ENCODE measurements at places on chromosomes 3 and 15.

DNA sequence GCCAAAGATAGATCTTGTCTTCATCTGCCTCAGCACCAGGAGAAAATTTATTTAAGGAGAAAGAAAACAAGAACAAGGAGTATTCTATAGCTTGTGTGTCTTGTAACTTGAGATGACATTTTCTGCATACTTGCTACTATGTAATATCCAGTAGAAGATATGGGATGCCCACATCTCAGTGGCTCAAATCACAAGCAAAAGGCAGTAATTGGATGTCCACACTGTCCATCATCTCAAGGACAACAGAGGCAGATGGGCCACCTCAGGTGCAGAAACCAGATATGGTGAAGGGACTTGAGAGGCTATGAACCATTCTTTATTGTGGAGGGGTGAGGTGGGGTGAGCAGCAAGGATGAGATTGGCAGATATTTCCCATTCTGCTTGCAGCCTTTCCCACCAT is 309.0 kb downstream of the GBE1 start:
- DNase-seq: peak; percentile 74

DNA sequence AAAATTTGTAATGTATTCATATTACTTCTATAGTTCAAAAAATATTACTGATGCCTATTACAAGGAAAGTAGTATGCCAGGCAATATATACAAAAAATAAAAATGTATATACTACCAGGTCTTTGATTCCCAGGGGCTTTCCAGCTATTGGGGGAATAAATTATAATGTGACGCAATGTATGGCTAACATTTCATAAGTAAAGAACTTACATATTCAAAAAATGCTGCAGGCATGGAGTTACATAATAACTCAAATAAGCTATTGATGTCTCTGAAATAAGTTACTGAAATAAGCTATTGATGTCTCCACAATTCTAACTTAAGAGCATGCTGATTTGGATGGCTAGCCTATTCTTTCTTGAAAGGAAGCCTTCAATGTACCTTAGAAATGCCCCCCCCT is 30.2 kb downstream of the MCCC1 start:
- DNase-seq: no peak

GRCh38 chr15:54803134-54803808 is 393.5 kb downstream of the RSL24D1 start:
- DNase-seq: peak; percentile 74

- DNase-seq: no peak
These were observed 259.9 kb upstream of the ATP11B start for GRCh38 chr3:182533394-182533793.

- no peak for DNase-seq
These were observed 97.2 kb downstream of the SEMA5B start for GRCh38 chr3:122930063-122930997.

GRCh38 chr3:187640569-187641059 is 29.6 kb downstream of the SST start:
- no peak for DNase-seq

DNA sequence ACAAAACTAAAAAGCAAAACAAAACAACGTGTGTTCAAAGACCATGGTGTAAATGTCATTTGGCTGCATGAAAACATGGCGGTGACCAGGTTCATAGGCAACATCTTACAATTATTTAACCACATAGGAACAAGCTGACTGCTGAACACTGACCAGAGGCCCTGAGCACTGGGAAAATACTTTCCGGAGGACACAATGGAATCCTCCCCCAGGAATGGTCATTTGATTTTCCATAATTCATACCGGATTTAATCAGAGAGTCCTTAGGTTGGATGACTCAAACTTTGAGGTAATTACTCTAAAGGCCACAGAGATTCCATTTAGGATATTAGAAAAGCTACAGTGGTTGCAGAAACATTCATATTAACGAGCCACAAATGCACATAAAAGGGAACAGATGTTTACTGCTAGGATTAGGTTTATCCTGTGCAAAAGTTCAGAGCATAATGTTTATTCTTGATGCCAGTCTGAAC is 254.7 kb downstream of the NR1D2 start:
- DNase-seq: peak; percentile 33

DNA sequence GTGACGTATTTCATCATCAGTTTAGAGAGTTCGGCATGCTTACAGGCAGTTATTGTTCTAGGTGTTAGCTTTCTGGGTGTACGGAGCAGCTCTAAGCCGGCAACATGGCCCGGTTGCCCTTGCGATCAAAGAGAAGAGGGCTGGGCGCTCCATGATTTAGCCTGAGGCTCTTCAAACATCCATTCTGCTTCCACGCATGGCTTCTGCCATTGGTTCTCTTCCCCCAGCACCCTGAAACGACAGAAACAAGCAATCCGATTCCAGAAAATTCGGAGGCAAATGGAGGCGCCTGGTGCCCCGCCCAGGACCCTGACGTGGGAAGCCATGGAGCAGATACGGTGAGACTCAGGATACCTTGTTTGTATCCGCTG is 574 bp downstream of the NGRN start:
- DNase-seq: peak; percentile 39

DNA sequence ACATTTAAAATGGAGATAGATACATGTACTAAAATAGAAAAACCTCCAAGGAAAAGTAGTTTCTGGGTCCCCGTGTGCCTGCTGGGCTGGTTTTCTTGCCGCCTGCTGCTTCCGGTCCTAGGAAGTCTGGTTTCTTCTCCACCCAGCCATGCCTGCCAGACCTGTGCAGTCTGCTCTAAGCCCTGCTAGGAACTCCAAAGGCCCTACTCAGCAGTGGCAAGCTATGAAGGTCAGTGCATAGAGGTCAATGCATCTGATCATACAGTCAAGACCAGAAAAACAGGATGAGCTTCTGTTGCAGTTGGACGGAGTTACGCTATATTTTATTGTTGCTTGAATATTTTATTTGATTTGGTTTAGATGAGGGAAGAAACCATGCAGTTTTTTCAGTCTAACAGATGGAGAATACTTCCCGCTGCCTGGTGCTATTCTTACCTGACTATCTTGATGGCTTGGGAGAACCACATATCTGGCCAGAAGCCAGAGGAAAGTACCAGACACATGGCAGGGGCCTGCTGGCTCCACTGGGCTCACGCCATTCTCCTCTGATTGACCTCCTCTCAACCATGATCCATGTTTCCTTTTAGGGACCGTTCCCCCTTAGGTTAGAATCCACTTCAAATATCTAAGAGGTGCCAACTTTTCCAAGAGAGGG is 226.8 kb upstream of the ST8SIA2 start:
- no peak for DNase-seq

GRCh38 chr15:98668566-98669308 is 20.4 kb downstream of the IGF1R start:
- peak; percentile 58 for DNase-seq

DNA sequence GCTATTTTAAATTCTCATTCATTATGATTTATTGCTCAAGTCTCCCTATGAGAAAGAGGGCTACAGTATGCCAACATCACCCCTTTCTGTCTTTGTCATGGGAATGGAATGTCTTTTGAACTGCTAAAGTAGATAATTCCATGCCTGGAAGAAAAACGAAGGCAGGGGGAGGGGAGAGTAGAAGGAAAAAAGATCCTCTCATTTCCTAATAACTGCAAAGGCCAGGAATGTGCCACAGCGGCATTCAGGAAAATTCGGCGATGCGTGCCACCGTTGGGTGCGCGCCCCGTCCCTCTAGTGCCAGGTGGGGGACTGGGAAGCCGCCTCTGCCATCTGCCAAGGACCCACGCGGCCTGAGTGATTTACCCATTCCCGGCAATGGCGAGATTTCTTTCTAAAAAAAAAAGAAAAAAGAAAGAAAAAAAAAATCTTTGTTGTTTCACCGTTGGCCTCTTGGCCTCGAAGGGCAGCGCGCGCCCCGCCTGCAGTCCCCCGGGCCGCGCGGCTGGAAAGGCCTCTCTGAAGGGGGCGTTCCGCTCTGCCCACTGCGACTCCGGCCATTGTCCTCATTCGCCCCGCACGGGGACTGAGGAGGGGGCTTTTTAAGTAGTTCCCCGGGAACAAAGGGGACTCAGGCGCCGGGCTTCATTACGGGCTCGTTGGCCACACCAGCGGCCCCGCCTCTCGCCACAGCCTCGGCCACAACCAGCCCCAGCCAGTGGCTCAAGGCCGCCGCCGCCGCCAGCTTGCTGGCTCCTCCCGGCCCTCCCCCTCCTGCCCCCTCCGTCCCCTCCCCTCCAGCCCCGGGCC is 54.5 kb downstream of the CPN2 start:
- DNase-seq: peak; percentile 86

GRCh38 chr15:22973286-22973685 is 6.9 kb downstream of the CYFIP1 start:
- DNase-seq: no peak

- DNase-seq: no peak
These were observed 22.0 kb upstream of the ZCWPW2 start for GRCh38 chr3:28326458-28326926.

DNA sequence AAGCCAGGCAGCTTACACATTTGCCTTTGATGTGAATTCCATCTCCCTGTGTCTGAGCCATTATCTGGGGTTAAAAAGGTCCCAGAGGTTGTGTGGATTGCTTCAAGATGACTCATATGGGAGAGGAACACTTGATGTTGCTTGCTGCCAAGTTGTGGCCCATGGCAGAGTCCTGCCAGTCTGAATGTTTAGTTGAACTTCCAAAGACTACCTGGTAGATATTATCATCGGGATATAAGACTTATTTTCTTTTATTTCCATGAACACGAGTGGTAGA is 85.6 kb downstream of the TJP1 start:
- DNase-seq: peak; percentile 56

- DNase-seq: no peak
These were observed 171.1 kb downstream of the RAB11A start for GRCh38 chr15:66040211-66040892.

DNA sequence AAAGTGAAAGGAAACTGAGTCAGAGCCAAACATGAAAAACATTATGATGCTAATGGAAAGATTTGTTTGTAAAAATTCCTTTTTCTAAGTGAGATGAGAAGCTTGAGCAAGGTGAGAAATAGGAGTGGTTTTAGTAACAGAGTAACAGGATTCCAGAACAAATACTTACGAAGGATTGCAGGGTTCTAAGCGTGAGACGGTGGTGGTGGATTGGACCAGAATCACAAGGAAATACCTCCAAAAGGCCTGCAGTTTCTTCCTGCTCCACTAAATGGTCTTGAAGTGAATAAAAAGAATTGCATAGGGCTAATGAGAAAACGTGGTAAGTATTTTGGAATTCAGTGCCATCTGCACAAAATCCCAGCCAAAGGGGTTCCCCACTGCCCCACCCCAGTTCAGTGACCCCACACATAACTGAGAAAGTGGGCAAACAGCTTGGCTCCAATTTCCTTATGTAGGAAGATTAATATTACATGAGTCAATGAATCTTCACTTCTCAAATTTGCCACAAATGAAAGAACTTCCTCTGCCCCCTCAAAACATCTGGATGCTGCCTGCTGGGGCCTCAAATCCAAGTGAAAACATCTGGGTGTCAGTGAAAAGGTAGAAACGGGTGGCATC is 283.8 kb upstream of the NR2F2 start:
- DNase-seq: peak; percentile 36

DNA sequence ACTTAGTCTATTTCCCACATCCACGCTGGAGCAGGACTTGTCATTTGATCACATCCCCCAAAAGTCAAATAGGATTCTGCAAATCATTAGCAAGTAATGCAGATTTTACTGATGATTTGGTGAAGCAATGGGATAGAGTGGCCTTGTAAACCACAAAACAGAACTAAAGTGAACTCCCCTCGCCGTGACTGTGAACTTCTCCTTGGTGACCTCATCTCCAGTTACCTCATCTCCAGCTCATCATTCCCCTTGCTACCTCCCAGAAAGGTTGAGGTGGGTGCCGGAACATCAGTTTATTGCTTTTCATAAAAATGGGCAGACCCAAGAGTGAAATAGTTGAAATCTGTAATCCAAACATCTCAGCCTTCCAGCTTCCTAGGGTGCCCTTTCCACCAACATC is 36.7 kb upstream of the ADPGK start:
- DNase-seq: no peak

- peak; percentile 43 for DNase-seq
These were observed 11.6 kb downstream of the TAMM41 start for GRCh38 chr3:11835028-11835639.

GRCh38 chr3:177460047-177460446 is 262.8 kb upstream of the TBL1XR1 start:
- no peak for DNase-seq

- no peak for DNase-seq
These were observed 130.6 kb downstream of the RPL22L1 start for GRCh38 chr3:170739410-170739809.

DNA sequence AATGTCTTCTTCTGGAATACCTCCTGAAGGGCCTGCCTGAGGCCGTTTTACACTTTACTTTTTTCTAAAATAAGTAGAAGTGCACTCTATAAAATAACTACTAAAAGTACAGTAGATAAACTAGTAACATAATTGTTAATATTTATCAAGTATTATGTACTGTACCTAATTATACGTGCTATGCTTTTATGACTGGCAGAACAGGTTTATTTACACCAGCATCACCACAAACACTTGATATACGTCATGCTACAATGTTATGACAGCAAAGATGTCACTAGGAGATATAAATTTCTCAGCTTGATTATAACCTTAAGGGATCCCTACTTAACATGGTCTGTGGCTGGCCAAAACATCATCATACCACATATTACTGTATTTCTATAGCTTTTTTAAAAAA is 29.4 kb downstream of the DLG1 start:
- no peak for DNase-seq

GRCh38 chr15:52683580-52683979 is 4.4 kb upstream of the ATOSA start:
- DNase-seq: no peak

GRCh38 chr15:32669896-32670611 is 28.5 kb downstream of the SCG5 start:
- peak; percentile 90 for DNase-seq

DNA sequence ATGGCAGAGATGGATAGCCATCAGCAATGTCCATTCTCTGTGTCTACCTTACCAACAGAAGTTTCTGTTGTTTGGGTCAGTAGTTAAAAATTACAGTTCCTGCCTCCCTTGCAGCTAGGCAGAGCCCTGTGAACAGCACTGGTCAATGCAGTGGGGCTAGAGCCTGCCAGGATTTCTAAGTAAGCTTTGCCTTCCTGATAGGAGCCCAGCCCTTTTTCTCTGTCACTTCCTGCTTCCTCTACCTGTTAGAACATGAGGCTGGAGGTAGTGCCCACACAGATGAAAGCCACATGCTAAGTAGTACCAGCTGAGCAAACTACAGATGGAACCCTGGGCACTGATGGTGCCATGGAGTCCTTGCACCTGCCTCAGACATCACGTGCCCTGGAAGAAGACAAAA is 45.0 kb downstream of the MGLL start:
- no peak for DNase-seq

- DNase-seq: peak; percentile 45
These were observed 48.6 kb upstream of the C15orf39 start for GRCh38 chr15:75153087-75153486.

DNA sequence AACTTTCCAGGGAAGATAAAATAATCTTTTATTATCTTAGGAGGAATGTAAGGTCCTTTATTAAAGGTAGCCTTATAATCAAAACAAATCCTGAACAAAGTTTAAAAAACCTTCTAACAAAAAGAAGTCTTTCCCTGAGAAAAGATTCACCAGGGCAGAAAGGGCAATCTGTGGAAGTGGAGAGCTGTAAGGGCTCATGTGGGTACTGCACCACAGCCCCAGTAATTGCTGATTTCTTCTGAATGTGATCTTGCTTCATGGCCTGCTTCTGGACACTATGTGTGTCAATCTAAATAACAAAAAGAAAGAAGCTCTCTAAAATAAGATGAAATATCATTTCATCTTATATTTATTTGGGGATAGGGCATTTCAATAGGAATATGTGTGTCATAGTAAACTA is 1501.6 kb downstream of the OTOL1 start:
- no peak for DNase-seq

Measured in fibroblast of skin of back (primary cell).